Activated CD8-positive, alpha-beta memory T cell treated with anti-CD3 and anti-CD28 coated beads, Interleukin-2, amount 50 U/mL, for 48 hours (primary cell): ENCODE measurements at places on chromosomes 2 and 18.

DNA sequence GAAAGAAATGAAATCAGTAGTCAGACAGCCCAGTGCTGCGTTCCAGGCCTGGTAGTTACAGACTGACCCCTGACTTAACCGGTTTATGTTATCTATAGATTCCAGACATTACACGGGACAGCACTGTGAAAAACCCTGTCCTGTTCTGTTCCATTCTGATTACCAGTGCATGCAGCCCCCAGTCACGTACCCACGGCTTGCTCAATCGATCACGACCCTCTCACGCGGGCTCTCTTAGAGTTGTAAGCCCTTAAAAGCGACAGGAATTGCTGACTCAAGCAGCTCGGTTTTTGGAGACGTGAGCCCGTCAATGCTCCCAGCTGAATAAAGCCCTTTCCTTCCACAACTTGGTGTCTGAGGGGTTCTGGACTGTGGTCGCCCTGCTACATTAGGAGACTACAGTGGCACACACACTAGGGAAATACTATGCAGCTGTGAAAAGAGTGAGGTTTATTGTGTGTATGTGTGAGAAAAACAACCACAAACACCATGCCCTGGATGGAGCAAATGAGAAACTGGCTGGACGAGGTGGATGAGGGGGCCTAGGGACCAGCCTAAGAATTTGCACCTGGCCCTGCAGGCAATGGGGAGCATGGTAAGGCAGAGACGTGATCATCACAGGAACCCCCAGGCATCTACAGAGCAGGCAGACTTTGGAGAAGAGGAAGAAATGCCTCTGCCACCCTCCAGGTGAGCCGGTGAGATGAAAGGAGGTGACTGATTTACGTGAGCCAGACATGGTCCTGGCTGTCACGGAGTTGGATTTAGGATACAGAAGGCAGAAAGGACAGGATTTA, 49.1 kb upstream of the SEMA4C start:
- no peak for DNase-seq

- no peak for DNase-seq
These were observed 498.0 kb downstream of the CCDC85A start for GRCh38 chr2:56681659-56682396.

DNA sequence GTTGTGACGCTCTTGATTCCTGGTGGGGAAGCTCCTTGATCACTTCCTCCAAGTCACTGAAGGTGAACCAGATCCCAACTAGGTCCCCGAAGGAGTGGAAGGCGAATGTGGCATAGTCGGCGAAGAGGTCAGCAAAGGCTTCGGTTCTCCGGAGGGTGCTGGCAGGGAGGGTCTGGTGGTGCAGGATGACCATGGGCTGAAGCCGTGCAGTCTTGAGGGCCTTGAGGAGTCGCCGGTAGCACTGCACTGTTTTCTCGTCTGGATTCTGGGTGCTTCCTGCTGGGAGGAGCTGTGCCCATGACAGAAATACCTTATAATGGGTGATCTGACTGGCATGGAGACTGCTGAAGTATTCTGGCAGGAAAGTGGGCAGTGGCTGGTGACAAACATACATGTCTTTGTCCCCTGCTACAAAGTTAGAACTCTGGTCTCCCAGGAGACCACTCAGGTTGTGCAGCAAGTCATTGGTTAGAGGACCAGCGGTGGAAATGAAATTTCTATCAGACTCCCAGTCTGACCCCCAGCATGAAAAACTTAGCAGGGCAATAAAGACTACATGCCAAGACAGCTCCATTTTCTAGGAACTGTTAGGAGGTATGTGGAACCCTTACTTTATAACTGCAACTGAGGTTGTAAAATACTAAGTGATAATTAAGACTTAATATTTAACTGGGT, at the start of gene LCT:
Gene LCT, minus strand, starts transcription at position 589 of the 675 bp plus-strand sequence. Its CDS starts 15 bp downstream, at position 574.
- DNase-seq = peak; percentile 50

DNA sequence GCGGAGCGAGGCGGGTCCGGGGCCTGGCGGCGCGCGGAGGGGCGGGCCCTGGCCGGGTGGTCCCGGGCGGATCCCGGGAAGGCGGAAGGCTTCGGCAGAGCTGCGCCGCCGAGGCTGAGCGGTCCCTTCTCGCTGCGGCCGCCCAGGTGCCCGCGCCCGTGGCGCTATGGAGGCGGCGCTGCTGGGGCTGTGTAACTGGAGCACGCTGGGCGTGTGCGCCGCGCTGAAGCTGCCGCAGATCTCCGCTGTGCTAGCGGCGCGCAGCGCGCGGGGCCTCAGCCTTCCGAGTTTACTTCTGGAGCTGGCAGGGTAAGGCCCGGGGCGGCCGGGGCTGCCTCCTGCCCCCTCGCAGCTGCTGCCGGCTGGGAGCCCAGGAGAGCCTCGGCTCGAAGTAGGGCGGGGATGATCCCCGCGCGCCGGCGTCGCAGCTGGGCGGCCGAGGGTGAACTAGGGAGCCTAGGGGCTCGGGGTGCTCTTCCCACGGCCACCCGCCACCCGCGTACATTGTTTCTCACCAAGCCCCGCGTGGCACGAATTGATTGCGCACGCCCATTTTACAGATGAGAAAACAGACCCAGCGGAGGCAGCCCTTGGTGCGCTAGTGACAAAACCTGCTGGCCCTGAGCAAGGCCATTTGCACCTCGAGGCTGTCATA, at the start of gene SLC66A3:
Gene SLC66A3, plus strand, starts transcription at position 87 of the 655 bp plus-strand sequence. Its CDS starts 80 bp downstream, at position 167.
- DNase-seq = no peak

GRCh38 chr18:70457223-70457622, 168.4 kb downstream of the SOCS6 start:
- no peak for DNase-seq

DNA sequence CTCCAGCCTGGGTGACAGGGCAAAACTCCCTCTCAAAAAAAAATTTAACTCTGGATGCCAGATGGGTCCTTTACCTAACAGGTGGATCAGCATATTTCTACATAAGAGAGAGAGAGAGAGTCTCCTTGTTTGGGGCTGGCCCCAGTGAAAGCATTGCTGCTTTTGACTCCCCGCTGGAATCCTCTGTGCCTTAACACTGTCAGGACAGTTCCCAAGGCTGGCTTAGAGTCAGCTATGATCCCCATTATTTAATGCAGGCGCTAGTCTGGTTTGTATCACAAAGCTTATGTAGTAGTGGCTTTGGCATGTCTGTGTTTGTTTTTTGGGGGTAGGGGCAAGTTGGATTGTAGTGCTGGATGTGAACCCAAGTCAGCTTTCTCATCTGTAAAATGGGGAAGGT, 9.4 kb downstream of the INPP4A start:
- DNase-seq = no peak

- no peak for DNase-seq
These were observed 216.2 kb downstream of the SETBP1 start for GRCh38 chr18:44896846-44897245.

- no peak for DNase-seq
These were observed 292.2 kb upstream of the CCDC68 start for GRCh38 chr18:55251254-55251971.

GRCh38 chr2:185145316-185146121, 547.2 kb downstream of the ZNF804A start:
- no peak for DNase-seq

- no peak for DNase-seq
These were observed 199.1 kb downstream of the FAM210A start for GRCh38 chr18:13527256-13527655.

DNA sequence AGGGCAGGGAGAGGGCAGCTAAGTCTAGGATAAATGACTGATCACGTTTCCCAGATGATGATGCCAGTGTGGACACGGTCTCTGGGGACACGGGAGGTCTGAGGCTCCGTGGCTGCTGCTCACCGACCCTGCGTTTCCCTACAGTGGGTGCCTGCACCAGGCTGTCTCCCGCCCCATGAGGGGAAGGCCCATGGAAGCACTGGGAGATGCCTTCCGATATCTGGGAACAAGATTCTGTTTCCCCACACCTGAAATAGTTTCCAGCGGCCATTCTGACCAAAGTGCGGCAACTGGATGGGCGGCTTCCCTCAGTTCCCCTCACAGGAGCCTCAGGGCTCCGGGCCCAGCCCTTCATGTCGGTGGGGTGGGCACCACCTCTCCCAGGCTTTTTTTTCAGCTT, 83.1 kb downstream of the EDAR start:
- no peak for DNase-seq

DNA sequence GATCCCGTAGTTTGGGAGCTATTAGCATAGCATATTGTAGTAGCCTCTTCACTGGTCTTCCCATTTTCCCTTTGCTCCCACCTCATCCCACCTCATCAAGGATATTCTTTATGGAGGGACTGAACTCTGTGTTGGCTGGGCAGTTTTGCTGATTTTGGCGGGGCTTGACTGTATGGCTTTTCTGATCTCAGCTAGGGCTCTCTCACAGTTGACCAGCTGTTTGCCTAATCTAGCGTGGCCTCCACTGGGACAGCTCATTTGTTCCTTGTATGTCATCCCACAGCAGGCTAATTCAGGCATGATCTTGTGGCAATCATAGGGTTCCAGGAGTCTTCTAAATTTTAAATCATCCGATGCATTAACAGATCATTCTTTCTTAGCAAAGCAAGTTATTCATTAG, 30.2 kb upstream of the MTX2 start:
- DNase-seq = no peak

DNA sequence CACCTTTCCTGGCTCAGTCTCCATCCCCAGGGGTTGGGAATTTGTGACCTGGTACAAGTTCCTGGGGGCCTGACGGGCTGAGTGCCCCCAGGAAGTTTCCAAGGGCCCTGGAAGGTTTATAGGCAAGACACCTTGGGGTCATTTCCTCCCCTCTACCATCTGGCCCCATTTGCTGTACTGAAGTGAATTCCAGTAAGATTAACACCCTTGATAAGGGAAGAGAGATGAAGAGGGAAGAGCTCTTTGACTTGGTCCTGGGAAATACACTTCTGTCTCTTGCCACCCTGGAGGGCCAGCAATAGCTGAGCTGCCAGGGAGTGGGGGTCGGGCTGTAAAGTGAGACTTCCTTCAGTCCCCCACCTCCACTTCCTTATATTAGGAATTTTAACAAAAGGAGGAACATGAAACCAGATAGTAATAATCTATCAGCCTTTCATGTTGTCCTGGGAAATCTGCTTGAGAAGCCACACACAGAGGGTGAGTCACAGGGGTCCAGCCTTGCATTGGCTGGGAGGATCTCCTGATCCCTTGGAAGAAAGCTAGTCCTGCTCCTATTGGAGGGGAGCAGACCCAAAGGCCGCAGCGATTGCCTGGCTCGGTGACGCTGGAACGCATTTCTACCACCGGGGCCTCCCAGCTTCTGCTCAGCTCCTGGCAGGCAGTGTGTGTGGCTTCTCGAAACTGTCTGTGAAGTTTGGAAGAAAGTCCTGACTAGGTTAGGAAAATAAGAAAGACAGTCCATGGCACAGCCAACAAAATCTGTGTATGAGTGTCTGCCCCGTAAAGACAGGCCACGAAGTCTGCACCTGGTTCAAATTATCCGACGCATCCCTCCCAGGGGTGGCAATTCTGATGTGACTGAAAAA, 87.3 kb downstream of the ACAA2 start:
- no peak for DNase-seq

GRCh38 chr2:124763611-124764010, 738.5 kb downstream of the CNTNAP5 start:
- no peak for DNase-seq

GRCh38 chr2:50125246-50125645, 906.7 kb downstream of the NRXN1 start:
- DNase-seq = no peak
